HFF-Myc (cell line): ENCODE measurements at places on chromosomes 5 and 9.

GRCh38 chr5:25439025-25439424 is 794.2 kb upstream of the CDH10 start:
- no peak for DNase-seq

GRCh38 chr9:116499986-116500871 is 186.9 kb upstream of the TRIM32 start:
- no peak for DNase-seq

- no peak for DNase-seq
These were observed 15.7 kb downstream of the NUDT12 start for GRCh38 chr5:103546858-103547257.

GRCh38 chr9:8456344-8456743 is 656.8 kb upstream of the DMAC1 start:
- no peak for DNase-seq

GRCh38 chr5:80753712-80754111 is 98.9 kb upstream of the DHFR start:
- DNase-seq, result no peak

DNA sequence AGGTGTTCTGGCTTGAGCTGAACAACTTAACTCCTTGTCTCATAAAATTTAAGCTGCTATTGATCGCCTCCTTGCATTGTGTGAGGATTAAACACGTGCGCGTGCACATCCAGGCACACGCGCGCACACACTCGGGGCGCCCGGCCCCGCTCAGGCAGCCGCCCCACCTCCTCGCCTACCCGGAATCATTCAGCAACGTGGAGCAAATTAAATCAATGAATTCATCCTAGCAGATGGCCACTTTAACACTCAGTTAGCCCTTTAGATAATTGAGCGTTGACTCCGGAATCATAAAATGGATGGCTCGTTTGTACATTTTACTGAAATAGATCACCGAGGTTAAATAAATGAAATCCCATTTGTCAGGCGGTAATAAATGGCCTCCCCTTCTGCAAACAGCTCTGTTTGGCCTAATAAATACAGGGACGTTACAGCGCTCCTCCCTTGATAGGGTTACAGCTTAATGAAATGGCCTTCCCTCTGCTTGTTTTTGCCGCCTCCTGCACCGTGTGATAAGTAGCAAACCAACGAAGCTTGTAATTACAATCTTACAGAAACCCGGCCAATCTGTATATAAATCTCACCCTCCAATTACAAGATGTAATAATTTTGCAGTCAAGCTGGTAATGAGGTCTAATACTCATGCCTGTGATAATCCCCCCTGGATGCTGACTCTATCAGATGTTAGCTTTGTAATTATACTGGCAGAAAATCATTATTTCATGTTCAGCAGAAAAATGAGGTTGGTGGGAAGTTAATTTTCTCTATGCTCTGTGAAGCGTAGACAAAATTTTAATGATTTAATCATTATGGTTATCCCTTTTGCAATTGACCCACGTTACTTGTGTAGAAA is 229.7 kb upstream of the IRX4 start:
- DNase-seq, result no peak

GRCh38 chr9:118008246-118008645 is 304.0 kb downstream of the TLR4 start:
- no peak for DNase-seq

GRCh38 chr5:77232574-77233358 is 22.3 kb downstream of the PDE8B start:
- no peak for DNase-seq

- DNase-seq, result no peak
These were observed 83.2 kb downstream of the IRX1 start for GRCh38 chr5:3678801-3679200.

DNA sequence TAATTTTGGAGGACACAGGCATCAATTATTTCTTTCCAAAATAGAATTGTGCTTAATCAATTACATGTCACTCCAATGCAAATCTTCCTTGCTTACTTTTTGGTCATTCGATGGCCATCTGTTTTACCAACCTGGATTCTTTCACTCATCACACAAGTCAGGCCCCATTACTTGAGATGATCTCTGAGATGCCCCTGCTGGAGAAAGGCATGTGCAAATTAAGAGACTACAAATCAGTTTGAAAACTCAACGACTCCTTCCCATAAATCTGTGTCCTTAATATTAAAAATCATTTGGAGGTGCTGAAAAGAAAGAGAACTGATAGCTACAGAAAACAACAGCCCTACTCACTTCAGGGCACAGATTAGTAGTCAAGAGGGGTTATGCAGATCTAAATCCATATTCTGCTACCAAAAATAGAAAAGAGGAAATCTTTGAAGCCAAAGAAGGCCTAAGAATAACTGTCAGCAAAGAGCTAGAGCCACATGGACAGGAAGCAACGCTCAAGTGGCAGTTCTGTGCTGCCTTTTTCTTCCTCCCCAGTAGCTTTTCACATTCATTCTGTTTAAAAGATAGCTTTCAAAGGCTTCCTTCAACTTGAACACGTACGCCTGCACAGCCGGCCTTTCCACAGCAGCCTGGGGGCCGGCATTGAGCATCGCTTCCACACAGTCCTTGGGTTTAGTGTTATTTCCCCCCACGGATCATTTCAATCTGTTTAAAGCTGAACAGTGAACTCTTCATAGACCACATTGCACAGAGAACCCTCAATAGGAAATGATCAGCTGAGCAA is 79.3 kb upstream of the MAP3K1 start:
- no peak for DNase-seq

DNA sequence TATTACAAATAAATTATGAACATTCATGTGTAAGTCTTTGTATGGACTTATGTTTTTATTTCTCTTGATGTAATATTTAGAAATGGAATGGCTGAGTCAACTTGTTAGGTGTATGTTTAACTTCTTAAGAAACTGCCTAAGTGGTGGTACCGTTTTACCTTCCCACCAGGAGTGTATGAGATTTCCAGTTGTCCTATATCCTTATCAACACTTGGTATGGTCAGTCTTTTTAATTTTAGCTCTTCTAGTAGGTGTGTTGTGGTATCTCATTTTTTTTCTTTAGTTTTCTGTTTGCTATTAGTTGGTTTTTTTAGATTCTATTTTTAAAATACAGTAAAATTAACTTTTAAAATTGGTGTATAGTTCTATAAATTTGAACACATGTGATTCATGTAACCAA is 3.7 kb downstream of the NDUFAF2 start:
- DNase-seq, result no peak

DNA sequence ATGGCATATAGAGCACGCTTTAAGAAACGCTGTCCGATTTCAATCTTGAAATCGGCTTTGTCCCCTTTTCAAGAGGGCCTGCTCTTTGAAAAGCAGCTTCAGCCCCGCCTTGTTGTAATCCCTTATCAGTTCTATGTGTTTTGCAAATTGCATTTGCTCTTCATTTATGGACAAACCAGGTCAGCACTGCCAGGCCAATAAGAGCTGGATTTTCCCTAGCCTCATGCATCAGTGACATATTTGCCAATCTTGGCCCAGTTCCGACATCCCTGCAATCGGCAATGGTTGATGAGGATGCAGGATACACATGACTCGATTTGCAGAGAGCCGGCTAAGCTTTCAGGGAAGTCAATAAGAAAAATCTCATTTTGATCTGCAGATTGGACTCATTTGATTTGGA is 529.1 kb upstream of the CLINT1 start:
- DNase-seq, result no peak

GRCh38 chr9:88179062-88179521 is 40.8 kb upstream of the SPATA31C2 start:
- DNase-seq, result no peak

DNA sequence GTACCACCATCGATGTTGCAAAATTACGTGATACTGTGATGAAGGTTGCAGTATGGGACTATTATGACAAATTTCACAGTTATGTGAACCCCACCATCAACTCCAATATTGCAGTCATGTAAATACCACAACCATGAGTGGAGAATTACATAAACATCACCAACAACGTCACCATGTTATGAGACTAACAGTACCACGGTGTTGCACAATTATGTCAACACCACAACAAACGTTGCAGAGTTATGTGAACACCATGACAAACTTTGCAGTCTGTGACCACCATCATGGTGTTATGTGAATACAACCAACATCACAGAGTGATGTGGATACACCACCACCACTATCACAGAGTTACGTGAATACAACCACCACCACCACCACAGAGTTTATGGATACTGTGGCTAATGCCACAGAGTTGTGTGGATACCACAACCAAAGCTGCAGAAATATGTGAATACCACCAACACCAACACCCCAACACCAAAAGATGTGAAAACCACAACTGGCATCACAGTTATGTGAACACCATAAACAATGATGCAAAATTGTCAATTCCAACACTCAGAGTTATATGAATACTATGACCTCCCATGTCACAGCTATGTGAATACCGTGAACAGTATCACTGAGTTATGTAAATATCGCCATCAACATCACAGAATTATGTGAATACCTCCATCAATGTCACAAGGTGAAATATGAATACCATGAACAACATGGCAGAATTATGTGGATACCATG is 62.4 kb downstream of the SHC3 start:
- no peak for DNase-seq

GRCh38 chr9:71706176-71706575 is 62.1 kb downstream of the CEMIP2 start:
- DNase-seq, result no peak

DNA sequence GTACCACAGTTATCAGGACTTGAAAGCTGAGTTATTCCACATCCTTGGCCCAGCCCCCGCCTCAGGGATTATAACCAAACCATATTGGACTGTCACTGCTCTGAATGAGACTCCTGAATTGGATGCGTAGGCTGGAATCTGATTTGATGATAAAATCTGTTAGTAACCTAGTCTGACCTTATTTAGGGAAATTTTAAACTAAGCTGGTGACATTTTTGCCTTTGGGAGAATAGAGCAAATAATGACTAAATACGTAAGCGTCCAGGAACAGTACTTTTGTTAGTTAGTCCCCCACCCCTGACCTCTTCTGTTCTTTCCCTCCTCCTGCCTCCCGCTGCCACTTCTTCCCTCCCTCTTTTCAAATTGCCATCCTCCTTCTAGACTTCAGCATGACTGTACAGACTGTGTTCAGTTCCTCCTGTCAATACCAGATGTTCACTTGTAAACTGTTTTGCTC is 92.6 kb downstream of the TLE4 start:
- no peak for DNase-seq

DNA sequence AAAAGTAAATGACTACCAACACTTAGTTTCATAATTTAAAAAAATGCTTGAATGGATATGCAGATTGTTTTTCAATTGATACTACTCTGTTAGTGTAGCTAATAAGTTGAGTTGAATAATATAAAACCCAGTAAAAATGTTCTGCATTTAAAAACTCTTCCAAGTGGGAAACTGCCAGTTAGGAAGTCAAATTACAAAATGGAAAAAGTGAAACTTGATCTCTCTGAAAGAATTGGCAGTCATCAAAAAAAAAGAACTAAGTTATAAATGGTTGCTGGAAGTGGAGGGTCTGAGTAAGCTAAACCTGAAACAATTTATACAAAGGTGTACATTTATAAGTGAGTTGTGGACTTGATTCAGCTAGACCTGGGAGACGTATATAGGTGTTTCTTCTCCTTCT is 52.4 kb downstream of the VCAN start:
- DNase-seq, result no peak

GRCh38 chr5:167671176-167671575 is 620.3 kb upstream of the WWC1 start:
- no peak for DNase-seq

DNA sequence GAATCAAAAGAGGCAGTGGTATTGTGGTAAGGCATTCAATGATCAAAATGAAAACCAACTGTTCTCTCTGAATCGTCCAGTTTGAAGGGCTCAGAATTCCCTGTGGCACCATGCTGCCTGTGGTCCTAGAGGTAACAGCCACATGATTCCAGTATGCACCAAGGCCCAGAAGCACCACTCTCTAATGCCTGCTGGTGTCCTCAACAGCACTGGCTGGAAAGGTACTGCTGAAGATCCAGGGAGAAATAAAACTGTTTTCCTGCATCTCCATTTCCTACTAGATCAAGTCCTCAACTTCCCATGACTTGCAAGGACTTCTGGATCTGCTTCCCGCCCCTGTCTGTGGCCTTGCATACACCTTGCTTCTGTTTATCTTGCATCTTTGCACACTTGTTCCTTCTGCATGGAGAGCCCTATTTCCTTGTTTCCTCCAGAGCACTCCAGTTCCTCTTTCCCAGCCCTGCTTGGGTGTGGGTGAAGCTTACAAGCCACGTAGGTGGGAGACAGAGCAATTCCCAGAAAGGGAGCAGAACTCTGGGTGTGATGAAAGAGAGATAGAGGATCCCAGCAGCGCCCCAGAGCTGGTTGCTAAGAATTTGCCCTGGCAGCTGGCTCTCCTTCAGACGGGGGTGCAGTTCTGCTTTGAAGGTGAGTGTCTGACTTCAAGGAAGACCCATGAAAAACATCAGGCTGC is 41.0 kb upstream of the EQTN start:
- no peak for DNase-seq

- DNase-seq, result no peak
These were observed 35.6 kb upstream of the NIM1K start for GRCh38 chr5:43156388-43156787.

DNA sequence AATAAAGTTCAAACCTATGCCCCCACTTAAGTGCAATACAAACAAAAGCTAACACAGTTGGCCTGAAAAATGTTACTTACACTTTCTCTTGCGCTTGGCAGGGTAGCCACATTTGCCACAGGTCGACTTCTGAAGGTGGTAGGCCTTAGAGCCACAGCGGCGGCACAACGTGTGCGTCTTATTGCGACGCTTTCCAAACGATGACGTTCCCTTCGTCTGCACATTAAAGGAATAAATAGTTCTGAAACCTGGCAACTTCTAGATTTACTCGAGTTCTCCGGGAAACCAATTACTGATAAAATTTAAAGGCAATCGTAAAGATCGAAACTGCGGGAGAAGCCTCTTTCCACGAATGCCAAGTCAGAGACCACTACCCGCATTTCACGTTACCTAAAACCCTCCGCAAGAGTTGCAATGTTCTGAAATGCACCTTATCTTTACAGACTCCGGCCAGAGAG is 602 bp downstream of the RPL37 start:
- no peak for DNase-seq

DNA sequence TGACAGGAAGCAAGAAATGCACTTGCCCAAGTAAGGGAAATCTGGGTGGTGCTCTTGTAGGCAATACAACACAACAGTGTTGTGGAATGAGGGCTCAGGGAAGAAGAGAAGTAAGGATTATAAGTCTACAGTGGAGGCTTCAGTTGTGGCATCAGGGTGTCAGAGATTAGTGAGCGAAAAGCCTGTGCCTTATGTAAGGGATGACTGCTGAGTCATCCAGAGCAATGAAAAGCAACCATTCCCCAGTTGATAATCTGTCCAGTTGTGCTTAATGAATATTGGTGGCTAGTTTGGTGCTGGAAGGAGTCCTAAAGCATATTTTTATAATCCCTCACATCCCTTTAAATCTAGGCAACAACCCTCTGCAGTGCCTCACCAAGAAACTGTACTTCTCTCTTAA is 42.0 kb downstream of the FBXO38 start:
- no peak for DNase-seq

DNA sequence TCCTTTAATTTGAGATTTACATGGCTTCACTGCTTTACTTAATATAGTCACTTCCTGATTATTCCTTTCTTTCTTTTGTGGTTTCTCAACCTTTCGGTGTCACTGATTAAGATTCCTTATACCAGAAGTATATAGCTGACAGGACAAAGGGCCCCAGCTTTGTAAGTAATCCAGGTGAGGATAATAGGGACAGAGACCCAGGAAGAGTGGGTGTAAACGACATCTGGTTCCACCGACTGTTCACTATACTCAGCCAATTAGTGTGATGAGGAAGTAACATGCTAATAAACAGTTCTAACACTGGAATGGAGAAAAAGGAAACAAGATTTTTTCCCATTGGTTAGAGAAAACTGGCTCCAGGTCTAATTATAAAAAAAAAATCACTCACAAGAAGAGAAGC is 286.3 kb upstream of the EFNA5 start:
- no peak for DNase-seq

GRCh38 chr9:34564617-34565016 is 24.9 kb downstream of the CNTFR start:
- DNase-seq, result no peak
